ENCODE measurements at places on chromosomes 2 and 18.
A peak's percentile ranks its signal among the peaks of the same experiment; 100 is the strongest.

GRCh38 chr2:207727261-207727660 lies 15.8 kb downstream of the CCNYL1 start:
- peak; percentile 62 for DNase-seq

- no peak for DNase-seq
Measured at GRCh38 chr18:79939096-79939495, 12.4 kb downstream of the SLC66A2 start.

DNA sequence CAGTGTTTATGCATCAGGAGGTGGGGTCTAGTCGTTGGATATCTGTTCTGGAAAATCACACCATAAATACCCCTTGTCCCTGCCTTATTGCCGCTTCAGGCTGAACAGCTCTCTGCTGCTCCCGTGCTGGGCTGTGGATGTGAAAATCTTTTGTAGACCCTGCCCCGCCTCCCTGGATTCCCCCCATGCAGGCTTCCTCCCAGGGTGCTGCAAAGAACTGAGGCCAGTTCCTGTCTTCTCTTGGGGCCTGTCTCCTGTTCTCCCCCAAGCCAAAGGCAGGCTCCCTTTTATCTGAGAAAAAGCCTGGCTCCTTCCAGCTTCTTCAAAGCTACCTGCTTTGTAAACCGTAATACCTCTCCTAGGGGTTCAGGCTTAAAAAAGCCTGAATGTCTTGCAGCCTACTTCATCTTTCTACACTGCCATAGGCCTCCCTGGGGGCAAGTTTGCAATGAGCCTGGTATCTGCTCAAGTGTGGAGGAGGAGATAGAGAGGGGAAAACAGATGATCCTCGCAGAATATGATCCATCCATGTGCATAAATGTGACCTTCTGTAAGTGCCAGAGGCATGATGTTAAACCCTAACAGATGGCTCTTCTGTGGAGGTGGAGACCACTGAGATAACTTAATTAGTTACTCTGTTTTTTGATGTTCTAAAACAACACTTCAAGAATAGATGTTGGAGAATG lies 55.3 kb downstream of the VWA3B start:
- no peak for DNase-seq

- DNase-seq = no peak
Measured at GRCh38 chr2:136809998-136810397, 44.7 kb downstream of the THSD7B start.

DNA sequence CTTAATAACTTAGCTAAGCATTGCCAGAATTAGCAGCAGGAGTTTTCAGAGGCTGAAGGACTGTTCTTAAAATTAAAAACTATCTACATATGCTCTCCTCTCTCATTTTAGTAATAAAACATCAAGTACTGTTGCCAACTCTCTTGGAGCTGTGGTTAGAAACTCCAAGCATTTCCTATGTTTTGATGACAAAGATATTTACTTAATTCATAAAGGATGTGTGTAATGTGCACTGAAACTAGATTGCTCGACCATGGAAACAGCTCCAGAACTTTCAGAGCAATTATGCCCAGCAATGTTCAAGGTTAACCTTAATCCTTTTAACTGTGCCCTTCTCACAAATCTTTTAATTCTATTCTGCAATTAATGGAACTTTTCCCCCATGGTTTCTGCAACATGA lies 8.4 kb downstream of the GRP start:
- DNase-seq = peak; percentile 66

DNA sequence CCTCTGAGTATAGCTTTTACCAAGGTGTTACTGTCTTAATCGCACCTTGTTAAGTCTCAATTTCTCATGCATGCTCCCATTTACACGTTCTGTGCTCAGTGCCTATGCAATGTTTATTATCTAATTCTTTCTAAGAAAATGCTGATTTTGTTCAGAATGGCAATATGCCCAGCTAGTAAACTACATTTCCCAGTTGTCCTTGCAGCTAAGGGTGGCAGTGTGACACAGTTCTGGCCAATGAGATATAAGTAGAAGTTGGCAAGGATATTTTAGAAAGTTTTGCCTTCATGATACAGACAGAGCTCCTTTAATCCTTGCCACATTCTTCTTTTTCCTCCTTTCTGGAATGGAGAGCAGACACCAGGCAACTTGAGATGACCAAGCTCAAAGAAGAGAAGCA lies 45.3 kb downstream of the POLE4 start:
- no peak for DNase-seq

DNA sequence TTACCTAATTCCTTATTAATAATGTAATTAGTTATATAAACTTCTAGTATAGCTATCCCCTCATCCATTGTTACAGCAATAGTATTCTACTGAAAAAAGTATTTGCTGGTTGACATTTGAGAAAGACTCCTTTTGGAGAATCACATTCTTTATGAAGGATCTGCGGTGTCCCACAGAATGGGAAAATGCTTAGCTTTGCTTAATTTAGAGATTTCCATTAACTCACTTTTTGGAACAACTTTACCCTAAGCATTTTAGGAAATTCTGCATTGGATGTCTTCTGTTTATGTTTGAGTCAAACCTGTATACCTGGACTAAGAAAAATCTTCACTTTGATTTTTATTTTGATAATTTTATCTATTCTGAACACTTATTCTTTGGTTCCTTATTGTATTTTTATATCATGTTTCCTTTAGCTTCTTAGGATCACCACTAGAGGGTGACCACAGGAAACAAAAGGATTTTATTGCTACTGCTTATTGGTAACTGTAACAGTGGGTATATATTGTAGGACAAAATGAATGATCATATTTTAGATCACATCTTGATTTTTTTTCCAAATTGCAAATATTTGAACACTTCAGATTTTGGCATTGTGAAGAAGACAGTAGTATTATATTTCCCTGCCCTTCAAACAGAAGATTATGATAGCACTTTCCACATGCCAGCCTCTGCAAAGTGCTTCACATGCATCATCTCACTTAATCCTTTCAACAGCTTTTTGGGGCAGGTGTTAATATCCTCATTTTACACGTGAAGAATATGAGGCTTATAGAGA lies 79.6 kb downstream of the MIB1 start:
- DNase-seq = peak; percentile 15

DNA sequence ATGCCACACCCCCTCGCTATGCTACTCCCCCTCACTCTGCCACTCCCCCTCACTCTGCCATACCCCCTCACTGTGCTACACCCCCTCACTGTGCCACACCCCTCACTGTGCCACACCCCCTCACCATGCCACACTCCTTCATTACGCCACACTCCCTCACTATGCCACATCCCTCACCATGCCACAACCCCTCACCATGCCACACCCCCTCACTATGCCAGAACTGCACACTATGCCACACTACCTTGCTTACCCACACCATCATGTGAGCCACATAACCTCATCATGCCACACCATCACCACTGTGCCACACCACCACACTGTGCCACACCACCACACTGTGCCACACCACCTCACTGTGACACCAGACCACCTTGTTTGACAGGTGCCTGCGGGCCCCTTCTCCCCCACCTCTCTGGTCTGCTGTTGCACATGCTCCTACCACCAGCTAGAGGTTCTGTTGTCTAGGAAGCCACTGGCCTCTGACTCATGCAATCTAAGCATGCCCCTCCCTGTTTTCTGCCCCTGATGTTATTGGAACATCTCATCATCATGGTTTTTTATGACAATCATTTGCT lies 22.0 kb downstream of the MARCHF4 start:
- peak; percentile 83 for DNase-seq

DNA sequence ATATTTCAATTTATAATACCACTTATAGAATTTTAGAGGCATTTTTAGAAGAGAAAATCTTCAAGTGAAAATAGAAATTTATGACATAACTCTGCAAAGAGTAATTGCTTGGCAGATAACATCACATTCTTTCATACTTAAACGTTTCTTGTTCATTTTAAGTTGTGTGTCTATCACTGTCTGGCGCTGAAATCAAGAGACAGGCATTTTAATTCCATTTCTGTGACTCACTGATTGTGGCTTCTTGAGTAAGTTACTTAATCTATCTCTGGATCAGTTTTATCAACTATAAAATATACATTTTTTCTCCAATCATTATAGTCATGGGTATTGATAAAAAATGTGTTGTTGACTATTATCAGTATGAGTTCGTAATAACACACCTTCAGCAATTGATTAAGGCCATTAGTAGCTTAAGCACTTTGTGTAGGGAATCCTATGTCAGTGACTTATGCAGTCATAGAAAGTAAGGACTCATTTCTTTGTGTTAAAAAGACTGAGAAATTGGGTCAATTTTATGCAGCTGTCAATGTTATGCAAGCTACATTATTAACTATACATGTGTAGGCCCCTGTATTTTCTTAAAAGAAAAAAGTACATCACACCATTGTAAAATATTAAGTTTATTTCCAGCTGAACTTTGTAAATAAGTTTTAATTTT lies 497.3 kb downstream of the CCDC85A start:
- DNase-seq = peak; percentile 86

- DNase-seq = no peak
Measured at GRCh38 chr18:63071701-63072141, 247.8 kb downstream of the BCL2 start.

GRCh38 chr2:149507974-149508373 lies 79.6 kb downstream of the MMADHC start:
- no peak for DNase-seq

- no peak for DNase-seq
Measured at GRCh38 chr2:186573531-186573930, 16.3 kb upstream of the ITGAV start.

- no peak for DNase-seq
Measured at GRCh38 chr18:72601481-72601880, 57.3 kb upstream of the CBLN2 start.

GRCh38 chr2:172082944-172083627 lies 2.2 kb upstream of the DLX1 start:
- DNase-seq = no peak

DNA sequence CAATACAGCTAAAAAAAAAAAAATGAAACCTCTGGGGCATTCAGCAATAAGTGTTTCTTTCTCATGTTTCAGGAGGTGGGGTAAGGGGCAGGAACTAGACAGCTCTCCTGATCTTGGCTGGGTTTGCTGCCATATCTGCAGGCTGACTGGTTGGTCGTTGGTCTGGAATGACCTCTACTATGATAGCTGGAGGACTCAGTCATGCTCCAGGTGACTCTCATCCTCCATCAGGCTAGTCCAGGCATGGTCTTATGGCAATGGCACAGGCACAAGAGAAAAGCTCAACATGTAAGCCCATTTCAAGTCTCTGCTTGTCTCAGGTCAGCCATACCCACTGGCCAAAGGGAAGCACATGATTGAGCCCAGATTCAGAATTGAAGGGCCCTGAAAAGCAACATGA lies 9.5 kb upstream of the SLC1A4 start:
- peak; percentile 30 for DNase-seq

DNA sequence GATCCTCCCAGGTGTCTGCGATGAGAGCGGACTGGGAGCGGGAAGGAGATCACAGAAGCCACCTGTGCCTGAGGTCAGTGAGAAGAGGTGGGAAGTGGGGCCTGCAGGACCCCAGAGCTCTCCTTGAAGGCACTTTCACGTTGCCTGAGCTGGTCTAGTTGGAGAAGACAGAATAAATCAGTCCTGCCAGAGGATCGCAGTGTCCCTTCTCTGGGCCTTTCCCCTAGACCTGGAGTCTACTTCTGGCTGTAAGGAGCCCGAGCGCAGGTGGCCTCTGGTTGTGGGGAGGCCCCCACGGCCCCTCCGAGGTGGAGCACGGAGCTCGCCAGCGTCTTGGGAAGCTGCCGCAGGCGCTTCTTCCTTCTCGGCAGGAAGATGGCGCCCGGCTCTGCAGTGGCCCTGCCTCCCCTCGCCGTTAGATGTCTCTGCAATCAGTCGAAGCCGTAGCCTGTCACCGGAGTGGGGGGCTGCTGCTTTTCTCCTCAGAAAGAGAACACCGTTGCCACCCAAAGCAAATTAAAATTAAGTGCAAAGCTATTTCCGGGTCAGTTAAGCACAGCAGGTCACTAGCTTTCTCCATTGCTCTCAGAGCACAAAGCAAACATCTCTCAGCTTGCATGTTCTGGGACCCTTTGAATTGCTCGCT lies 212.0 kb upstream of the MYT1L start:
- DNase-seq = no peak

GRCh38 chr18:50981381-50981780 lies 13.5 kb downstream of the ELAC1 start:
- no peak for DNase-seq

- no peak for DNase-seq
Measured at GRCh38 chr18:38494065-38494464, 928.5 kb upstream of the CELF4 start.

GRCh38 chr18:9971313-9971920 lies 57.6 kb downstream of the VAPA start:
- DNase-seq = peak; percentile 72

- peak; percentile 54 for DNase-seq
Measured at GRCh38 chr2:13091455-13091854, 374.7 kb downstream of the TRIB2 start.

- DNase-seq = no peak
Measured at GRCh38 chr2:69211686-69212085, 175.3 kb downstream of the GFPT1 start.

DNA sequence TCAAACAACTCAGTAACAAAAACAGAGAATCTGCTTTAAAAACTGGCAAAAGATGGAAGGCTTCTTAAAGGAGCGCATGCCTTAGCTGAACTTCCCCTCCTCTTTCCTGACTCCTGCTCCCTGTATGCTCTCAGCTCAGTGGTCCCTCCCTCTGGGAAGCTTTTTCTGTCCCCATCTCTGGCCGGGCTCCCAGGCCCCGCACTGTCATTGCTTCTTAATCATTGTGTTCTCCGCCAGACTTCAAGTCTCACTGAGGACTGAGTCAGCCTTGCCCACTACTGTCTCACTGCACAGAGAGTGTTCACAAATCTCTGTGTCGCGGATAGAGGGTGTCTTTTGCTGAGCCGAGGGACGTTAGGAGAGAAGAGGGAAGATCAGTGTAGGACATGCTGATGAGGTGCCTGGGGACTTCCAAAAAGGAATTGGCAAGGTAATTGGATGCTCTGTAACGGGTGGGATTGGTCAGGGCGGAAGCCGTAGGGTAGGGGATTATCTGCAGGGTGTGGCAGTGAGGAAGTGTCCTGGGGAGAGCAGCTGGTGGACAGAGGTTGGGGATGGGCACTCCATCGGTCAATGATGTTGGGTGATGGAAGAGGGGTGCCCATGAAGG lies 16.2 kb downstream of the TOGARAM2 start:
- peak; percentile 84 for DNase-seq

GRCh38 chr18:79309614-79310358 lies 85.9 kb upstream of the NFATC1 start:
- DNase-seq = no peak

All from fibroblast of skin of back (primary cell).